CD4-positive, alpha-beta memory T cell (primary cell): ENCODE measurements at places on chromosomes 12 and 14. TPM values are rescaled to one million over a fixed set of nuclear protein-coding genes. Genes with fewer than 3 reads are reported as not detected.

DNA sequence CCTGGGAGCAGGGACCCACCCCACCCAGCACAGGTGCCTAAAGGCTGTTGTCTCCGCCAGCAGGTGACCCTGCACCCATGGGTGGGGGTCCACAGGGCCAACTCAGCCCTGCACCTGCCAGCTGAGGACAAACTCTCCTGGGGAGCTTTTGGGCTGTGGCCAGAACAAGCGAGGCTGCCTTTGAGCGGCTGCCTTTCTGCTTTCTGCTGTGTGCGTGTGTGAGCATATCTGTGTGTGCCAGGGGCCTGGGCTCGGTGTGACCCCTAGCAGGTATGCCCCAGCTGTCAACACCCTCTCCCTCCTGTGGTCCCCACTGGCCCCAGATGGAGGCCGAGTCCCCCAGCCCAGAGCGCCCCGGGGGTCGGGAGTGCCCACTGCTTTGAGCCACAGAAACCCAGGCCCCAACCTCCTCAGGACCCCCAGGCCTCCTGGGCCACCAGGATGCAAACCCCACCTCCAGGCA is 25.9 kb upstream of the GPR132 start:
- no peaks in the 10 kb centered on the region for H3K36me3 ChIP-seq
- H3K27ac ChIP-seq = no peak overlapping the region
- DNase-seq = no peak
- no peak overlapping the region for H3K4me3 ChIP-seq
- H3K27me3 ChIP-seq = no peaks in the 10 kb centered on the region
- H3K4me1 ChIP-seq = peaks cover 41% of the 10 kb centered on the region

DNA sequence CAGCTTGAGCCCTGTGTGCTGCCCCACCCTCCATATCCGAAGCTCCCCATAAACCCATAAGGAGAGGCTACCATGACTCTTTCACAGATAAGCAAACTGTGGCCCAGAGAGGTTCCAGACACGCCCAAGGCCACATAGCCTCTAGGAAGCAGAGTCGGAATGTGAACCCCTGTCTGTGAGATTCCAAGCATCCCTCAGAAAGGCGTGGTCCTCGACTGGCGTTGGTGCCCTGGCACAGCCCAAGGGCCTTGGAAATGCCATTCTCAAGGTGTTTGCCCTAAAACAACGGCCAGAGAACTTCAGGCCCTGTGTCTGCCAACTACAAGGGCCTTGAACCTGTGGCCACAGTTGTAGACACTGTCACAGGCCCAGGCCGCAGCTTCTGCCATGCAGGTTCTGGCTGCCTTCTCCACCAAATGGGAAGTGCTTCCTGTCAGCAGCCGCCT is 8.5 kb upstream of the DIO3 start:
- H3K4me1 ChIP-seq = no peaks in the 10 kb centered on the region
- H3K27ac ChIP-seq = no peak overlapping the region

The PIWIL1 gene
- not detected for total RNA-seq

The MYL2 gene
- total RNA-seq = not detected
